ENCODE measurements at places on chromosomes 2 and 18.

DNA sequence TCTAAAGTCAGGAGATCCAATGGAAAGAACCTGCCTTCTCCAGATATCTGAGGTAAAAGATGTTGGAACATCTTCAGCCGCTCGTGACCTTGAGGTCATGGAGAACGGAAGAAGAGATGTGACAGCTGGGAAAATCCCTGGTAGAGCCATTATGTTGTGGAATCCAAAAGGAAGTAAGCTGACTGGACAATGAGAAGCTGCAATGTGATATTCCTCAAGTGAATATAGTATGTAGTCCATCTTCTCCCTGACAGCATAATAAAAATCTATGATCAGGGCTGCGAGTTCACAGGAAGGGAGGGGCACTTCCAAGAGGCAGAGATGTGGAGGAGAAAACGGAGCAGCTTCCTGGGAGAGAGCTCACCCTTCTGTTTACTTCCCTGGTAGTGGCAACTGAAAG, 201.0 kb upstream of the SP5 start:
- DNase-seq = no peak

DNA sequence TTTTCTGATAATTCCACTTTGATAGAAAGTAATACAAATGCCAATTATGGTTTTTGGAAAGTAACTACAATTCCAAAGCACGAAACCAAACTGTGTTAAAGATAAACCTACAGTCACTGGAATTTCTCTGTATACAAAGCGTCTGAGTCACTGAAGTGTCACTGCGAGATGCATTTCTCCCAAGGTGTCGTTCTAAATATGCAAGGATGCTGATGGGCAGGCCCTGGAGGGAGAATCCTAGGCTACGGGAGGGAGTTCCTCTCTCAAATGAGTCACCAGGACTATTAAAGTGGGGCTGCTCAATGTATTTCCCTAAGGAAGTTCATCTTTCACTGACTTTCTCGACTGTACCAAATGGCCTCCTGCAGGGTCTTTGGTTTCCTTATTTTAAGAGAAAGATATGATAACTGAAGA, 163.8 kb upstream of the STK17B start:
- no peak for DNase-seq

GRCh38 chr18:2979871-2980790, 32.8 kb downstream of the LPIN2 start:
- no peak for DNase-seq

DNA sequence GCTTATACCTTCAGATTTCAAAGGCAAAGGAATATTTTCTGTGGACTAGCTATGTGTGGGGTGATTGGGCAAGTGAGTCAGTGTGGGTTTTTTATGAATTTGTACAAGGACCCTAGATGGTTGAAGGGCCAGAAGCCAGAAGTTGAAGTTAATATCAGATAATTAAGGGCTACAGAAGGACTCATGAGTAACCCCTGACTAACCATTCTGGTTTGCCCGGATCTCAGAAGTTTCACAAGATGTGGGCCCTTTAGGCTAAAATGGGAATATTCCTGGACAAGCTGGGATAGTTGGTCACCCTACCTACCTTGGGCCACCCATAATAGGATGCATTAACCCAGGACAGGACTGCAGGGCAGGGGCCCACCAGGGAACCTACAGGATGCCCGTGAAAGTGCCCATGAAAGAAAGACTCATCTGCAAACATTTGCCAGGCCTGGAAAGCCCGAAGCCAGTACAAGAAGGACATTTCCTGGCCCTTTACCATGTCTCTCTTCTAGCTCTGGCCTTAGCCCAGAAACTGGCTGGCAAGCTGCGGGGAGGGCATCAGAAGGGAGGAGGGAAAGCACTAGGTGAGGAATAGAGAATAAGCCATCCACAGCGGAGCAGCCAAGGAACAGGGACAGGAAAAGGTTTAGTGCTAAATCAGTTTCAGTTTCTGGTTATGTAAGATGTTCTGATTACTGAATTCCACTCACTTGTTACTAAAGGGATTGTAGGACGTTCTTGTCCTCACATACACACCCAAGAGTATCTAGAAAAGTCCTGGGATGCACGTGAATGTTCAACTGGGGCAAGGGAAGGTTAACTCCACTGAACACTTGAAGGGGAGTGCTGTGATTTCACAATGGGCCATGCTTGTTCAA, 33.6 kb downstream of the GCG start:
- DNase-seq = no peak

GRCh38 chr18:40133253-40133652, 1821.8 kb upstream of the PIK3C3 start:
- no peak for DNase-seq

- DNase-seq = no peak
These were observed 24.4 kb downstream of the TFCP2L1 start for GRCh38 chr2:121260370-121261154.

- no peak for DNase-seq
These were observed 77.4 kb downstream of the THNSL2 start for GRCh38 chr2:88247531-88247930.

DNA sequence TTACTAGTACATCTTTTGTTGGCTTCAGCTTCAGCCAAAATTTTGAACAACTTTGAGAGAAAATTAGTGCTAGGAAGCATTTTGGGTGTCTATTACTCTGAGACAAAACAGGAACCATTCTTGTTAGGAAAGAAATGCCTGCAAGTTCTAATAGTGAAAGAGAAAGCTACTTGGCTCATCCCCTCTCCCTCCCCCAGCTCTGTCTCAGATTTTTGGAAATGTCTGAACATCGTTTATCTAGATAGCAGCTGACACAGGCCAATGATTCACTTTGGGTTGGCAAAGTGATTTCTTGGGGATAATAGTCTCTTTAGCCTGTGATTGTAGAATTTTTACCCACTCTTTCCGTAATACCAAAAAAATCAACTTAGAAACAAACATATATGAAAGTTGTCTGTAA, 42.3 kb upstream of the PTPRM start:
- no peak for DNase-seq

GRCh38 chr2:129443235-129443864, 536.1 kb upstream of the RAB6C start:
- no peak for DNase-seq

DNA sequence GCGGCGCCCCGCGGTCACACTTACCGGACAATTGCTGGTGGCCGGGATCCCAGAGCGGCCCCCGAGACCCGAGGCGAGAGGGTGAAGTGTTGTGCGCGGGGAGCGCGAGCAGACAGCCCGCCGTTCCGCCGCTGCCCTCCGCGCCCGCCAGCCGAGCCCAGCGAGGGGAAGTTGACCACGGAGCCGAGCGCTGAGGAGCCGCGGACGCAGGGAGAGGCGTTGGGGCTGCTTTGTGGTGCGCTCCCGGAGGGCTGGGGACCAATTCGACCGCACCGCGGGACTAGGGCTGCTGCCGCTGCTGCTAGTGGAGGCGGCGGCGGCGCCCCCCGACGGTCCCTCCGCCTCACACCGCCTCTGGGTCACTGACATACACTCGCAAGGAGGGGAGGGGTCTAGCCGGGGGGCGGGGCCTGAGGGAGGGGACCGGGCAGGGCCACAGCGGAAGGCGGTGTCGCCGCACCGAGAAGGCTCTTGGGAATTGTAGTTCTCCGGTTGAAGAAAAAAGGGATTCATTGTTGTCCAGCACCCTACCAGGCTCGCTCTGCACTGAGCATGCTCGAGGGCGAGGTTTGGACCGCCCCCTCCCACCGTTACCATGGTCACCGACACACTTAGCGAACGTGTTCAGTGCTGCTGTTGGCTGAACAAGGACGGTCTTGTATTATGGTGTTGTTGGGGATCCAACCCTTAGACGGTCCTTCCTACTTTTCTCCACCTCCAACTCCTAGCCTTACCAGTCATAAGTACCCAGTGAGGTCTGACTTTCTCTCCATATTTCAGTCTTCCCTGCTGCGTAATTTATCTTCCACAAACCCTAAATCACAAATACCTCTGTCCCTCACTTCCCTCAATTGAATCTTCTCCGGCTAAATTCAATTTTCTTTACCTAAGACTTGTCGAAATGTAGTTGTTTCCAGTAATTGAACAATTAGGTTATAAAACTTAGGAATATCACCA, at the start of gene PELI1:
TSS of gene PELI1 (minus strand) at position 364 of the 957 bp plus-strand sequence. CDS start 36,110 bp downstream, outside the sequence.
- peak; percentile 77 for DNase-seq

GRCh38 chr2:239948100-239948881, 76.9 kb downstream of the NDUFA10 start:
- no peak for DNase-seq

GRCh38 chr2:161358838-161359237, 50.6 kb downstream of the PSMD14 start:
- no peak for DNase-seq

GRCh38 chr2:241874277-241874925, 4.9 kb downstream of the RTP5 start:
- DNase-seq = no peak

DNA sequence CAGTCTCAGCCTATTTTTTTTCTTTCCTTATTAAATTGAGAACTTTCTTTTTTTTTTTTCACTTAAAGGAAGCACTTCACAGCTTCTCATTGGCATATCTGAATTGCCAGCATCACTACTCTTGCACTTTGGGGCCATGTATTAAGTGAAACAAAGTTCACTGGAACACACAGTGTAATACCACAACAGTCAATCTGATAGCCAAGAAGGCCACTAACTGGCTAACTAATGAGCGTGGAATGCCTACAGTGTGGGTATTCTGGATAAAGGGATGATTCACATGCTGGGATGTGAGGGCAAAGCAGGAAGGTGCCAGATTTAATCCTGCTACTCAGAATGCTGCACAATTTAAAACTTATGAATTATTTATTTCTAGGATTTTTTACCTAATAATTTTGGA, 11.7 kb upstream of the C18orf63 start:
- no peak for DNase-seq

GRCh38 chr2:29966266-29966665, 44.9 kb upstream of the ALK start:
- DNase-seq = no peak

- DNase-seq = no peak
These were observed 55.7 kb downstream of the GLI2 start for GRCh38 chr2:120791243-120791961.

DNA sequence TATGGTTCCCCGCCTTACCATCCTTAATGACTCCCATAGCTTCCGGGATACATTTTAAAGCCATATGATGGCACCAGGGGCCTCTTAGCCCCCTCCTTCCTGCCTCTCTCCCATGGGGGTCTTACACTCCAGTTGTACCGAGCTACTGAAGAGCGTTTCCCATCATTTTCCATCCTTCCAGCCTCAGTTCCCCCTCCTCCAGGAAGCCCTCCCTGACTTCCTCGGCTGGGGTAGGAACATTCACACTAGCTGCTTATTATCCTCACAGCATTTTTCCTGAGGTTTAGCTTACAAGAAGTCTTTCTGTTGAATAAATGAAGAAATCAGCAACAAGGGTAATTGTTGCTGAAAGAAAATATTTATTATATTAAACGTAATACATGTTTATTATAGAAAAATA, 41.1 kb downstream of the LRRFIP1 start:
- DNase-seq = no peak

GRCh38 chr2:97995026-97995733, 568 bp downstream of the TMEM131 start:
- DNase-seq = peak; percentile 7

- DNase-seq = no peak
These were observed 237.9 kb downstream of the BABAM2 start for GRCh38 chr2:28128281-28128950.

DNA sequence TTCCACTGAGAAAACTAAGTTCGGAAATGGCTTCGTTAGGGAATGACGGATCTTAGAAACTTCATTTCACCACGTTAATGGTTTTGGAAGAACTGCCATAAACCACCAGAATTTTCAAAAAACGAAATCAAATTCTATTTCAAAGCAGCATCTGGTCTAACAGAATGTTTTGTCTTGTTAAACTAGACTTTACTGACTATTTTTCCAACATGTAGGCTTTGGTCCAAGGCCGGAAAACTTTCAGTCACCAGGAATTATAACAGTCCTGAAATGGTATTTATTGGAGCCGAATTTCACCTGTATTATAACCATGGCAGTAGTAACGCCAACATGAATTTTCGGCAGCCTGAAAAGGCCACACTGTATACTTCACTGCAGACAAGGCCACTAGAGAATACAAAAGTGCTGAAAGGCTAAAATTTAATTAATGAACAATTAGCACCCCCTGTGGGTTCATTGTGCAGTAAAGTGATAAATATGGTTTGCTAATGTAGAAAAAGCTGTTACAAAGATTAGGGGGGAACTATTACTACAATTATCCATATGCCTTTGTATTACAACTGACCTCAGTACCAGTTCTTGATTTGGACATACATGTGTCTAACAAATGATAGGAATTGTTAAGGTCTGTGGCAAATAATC, 116.4 kb downstream of the ZNF521 start:
- DNase-seq = no peak

GRCh38 chr2:42067521-42067920, 19.7 kb downstream of the PKDCC start:
- no peak for DNase-seq

GRCh38 chr2:169348321-169349024, 13.9 kb downstream of the LRP2 start:
- DNase-seq = no peak

DNA sequence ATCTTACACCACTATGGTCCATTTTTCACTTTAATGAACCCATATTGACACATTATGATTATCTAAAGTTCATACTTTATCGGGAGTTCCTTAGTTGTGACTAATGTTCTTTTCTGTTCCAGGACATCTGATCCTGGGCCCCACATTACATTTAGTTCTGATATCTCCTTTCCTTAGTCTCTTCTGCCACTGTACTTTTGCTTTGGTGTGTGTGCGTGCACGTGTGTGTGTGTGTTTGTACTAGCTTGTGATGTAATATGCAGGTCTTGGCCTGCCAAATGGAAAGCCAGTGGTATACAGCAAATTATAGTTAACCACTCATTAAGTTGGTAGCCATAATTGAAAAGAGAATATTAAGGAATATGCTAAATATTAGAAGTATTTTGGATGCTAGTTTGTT, 88.0 kb downstream of the CDC42EP3 start:
- no peak for DNase-seq

- DNase-seq = no peak
These were observed 21.8 kb downstream of the CNDP1 start for GRCh38 chr18:74556126-74556525.

GRCh38 chr18:68803356-68803755, 5.5 kb downstream of the CCDC102B start:
- no peak for DNase-seq

- no peak for DNase-seq
These were observed 2.8 kb downstream of the SCLY start for GRCh38 chr2:238063414-238064189.

- DNase-seq = no peak
These were observed 43.5 kb upstream of the CTLA4 start for GRCh38 chr2:203824057-203824456.

DNA sequence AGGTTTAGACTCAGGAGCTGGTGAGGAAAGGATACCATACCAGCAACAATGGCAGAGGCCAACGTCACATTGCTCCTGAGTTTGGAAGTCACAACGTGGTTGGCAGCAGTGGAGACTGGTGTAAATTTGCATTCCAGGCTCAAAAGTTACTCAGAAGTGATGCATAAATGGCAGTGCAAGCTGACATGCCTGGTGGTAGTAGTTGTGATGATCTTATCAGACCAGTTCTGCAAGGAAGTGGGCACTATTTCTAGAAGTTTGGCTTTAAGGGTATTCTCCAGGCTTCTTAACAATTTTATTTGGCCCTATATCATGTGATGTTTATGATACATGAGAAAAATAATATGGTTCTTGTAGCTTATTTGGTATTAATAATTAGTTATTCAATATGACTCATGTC, 37.8 kb downstream of the CXCR4 start:
- DNase-seq = no peak
